NCI-H460 (cell line): ENCODE measurements at places on chromosomes 11 and 22. TPM values are rescaled to one million over a fixed set of nuclear protein-coding genes. Genes with fewer than 3 reads are reported as not detected.

CSRP3 gene
- total RNA-seq, result not detected in 2 replicates

KLHL35 gene
- 4.3 and 4.7 TPM in 2 replicates for total RNA-seq

SLC25A18 gene
- 0.97 and 1.2 TPM in 2 replicates for total RNA-seq

SMC1B gene
- 0.10 TPM in 1 of 2 replicates, not detected in the other for total RNA-seq

CBLIF gene
- not detected in 2 replicates for total RNA-seq

GPR83 gene
- total RNA-seq, result 0.02 TPM in 1 of 2 replicates, not detected in the other

SAA1 gene
- not detected in 2 replicates for total RNA-seq

KCNJ11 gene
- 0.74 and 0.81 TPM in 2 replicates for total RNA-seq

RASSF10 gene
- not detected in 2 replicates for total RNA-seq
